ENCODE measurements at places on chromosomes 13 and 19.

- no peak for DNase-seq
These were observed 47.4 kb downstream of the STOML3 start for GRCh38 chr13:38943231-38943630.

- DNase-seq = no peak
These were observed 617.0 kb downstream of the UQCRFS1 start for GRCh38 chr19:28595722-28596480.

GRCh38 chr19:30228113-30228834, 143.9 kb upstream of the ZNF536 start:
- no peak for DNase-seq

- DNase-seq = no peak
These were observed 22.3 kb downstream of the ZSWIM9 start for GRCh38 chr19:48192750-48193149.

- no peak for DNase-seq
These were observed 134.1 kb downstream of the KATNAL1 start for GRCh38 chr13:30173303-30173610.

GRCh38 chr19:39265321-39265916, 2.8 kb upstream of the IFNL2 start:
- no peak for DNase-seq

- DNase-seq = no peak
These were observed 21.1 kb downstream of the SYDE1 start for GRCh38 chr19:15128162-15128770.

GRCh38 chr13:78105656-78106055, 187.0 kb upstream of the EDNRB start:
- no peak for DNase-seq

GRCh38 chr19:4007836-4008539, 452 bp downstream of the PIAS4 start:
- DNase-seq = no peak

DNA sequence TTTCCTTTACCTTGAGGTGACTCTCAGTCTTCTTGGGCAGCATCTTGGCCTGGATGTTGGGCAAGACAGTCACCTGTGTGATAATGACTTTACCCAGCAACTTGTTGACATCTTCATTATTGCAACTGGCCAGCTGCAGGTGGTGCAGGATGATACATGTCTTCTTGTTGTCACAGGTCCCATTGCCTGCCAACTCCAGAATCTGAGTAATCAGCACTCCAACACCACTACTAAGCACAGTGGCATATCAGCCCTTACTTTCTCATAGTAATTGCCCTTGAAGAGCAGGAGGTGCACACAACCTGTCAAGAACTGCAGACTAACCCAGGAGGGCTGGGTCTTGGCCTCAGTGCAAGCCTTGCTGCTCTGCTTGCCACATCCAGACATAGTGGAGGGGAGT, 57.8 kb downstream of the CCNA1 start:
- no peak for DNase-seq

DNA sequence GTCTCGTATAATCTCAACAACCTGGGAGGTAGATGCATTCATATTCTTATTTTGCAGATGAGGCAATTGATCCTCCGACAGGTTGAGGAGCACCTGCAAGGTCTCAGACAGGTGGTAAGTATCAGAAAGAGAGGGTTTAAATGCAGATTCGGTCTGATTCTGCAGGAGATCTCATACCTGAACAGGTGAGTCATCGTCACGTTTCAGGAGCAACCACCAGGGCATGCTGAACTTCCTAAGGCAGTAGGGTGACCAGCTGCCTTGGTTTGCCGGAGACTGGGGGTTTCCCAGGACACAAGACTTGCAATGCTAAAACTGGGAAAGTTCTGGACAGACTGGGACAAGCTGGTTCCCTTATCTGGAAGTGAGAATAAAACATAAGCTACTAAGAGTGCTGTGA, 68.8 kb upstream of the TSHZ3 start:
- no peak for DNase-seq

GRCh38 chr13:50114961-50115360, 99.7 kb downstream of the KCNRG start:
- no peak for DNase-seq

- no peak for DNase-seq
These were observed 1597.1 kb upstream of the MIR17HG start for GRCh38 chr13:89750371-89750770.

- no peak for DNase-seq
These were observed 16.3 kb downstream of the POP4 start for GRCh38 chr19:29622166-29623070.

- no peak for DNase-seq
These were observed 15.5 kb downstream of the ZNF610 start for GRCh38 chr19:52351512-52351911.

- DNase-seq = no peak
These were observed 2.1 kb upstream of the PTBP1 start for GRCh38 chr19:795073-795611.

GRCh38 chr19:47573071-47574026, at the start of gene ZNF541:
TSS of gene ZNF541 (minus strand) at chr19:47573148. CDS start at chr19:47555856, 17,292 bp downstream.
- DNase-seq = no peak

- DNase-seq = no peak
These were observed 282.0 kb downstream of the DNAJC15 start for GRCh38 chr13:43305416-43305815.

DNA sequence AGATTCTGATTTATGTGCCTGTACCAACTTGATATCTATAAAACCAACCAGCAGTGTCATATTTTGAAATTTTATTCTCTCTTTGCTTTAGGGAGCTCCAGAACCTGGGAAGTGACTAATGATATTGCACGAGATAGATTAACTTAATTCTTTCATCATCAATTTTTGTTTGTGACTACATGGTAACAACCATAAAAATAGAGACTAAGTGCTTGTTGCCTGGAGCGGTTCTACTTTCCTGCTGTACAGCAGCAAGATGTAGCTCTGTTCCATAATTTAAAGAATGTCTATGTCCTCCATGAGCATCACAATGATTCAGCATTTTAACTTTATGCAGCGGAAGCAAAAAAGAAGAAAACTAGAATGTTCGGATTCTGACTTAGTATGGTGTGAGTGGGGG, 275.6 kb downstream of the KLF5 start:
- no peak for DNase-seq

GRCh38 chr13:110625771-110626321, 10.5 kb downstream of the NAXD start:
- DNase-seq = no peak

DNA sequence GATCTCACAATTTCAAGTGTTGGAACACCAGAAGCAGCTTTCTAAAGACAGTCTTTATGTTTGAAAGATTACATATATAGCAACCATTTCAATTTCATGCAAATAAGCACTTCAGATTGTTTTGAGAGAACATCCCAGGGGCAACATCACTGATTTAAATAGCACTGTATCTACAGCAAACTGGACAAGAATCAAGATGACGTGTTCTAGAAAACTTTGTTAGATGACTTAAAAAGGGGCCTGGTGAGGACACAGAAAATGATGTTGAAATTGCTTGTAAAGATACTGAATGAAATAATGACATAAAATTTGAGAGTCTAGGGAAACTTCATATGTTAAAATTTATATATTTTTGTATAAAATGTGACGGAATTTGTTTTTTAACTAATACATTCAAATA, 277.1 kb downstream of the KLF12 start:
- no peak for DNase-seq

- no peak for DNase-seq
These were observed 72.4 kb downstream of the KLF5 start for GRCh38 chr13:73131247-73131646.

All from DMS 273 treated with DMSO at 0.1 percent for 48 hours (cell line).